ENCODE measurements at places on chromosomes 6 and 20.

DNA sequence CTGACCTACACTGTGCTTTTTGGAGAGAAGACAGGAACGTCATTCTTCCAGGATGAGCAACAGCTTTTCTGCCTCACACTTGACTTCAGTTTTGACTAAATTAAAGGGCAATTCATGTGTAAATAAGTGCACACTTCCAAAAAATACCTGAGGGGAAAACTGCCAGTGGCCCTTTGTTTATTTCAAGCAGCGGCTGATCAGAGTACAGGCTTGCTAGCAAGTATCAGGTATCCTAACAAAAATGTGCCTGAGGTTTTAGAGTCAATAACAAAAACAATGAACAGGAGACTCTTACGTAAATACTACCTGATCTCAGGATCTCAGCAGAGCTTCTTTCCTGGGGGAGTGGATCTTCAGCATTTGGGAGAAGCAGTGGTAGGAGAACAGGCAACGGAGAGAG, 12.4 kb downstream of the LY86 start:
- DNase-seq, result no peak

DNA sequence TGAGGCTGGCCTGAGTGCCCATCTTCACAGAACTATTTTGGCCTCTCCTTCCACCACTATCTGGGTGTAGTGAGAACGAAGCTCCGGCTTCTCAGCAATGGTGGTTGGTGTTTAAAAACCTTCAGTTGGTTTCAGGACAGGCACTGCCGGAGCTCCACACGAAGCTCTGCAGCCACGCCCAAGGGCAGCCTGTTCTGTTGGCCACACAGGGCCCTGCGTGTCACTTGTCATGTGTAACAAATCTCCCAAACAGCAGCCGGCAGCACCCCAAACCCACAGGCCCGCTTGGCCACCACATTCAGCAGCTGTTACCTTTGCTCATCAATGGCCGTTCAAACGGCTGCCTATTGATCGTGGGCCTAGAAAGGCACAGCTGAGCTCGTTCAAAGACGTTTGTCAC, 97.5 kb downstream of the ERMARD start:
- no peak for DNase-seq

- peak; percentile 60 for DNase-seq
Observed at GRCh38 chr20:48783533-48784272, 44.1 kb downstream of the PREX1 start.

DNA sequence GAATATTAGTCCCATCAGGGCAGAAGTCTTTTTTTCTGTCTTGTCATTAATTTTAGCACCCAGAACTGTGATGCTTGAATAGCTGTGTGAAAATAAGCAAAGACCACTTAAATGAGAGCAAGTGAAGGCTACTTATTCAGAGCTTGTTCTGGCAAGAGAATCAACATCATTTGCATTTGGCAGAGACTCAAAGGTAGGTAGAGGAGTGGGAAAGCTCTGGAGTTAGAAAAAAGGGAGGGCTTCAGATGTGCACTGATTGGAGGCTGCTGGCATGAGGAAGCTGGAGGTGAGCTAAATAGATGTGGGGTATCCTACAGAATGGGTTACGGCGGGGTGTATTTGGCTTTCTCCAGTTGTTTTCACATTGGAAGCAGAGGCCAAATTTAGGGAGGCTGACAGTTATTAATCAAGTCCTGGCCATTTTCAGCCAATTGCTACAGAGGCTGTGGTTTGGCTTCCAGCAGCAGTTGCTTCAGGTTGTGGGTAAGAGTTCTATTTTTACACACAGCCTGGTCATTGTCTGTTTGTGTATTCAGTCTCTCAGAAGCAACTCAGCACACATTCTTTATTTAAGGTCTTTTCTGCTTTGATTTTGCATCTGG, 254.3 kb downstream of the BTBD3 start:
- DNase-seq, result no peak

DNA sequence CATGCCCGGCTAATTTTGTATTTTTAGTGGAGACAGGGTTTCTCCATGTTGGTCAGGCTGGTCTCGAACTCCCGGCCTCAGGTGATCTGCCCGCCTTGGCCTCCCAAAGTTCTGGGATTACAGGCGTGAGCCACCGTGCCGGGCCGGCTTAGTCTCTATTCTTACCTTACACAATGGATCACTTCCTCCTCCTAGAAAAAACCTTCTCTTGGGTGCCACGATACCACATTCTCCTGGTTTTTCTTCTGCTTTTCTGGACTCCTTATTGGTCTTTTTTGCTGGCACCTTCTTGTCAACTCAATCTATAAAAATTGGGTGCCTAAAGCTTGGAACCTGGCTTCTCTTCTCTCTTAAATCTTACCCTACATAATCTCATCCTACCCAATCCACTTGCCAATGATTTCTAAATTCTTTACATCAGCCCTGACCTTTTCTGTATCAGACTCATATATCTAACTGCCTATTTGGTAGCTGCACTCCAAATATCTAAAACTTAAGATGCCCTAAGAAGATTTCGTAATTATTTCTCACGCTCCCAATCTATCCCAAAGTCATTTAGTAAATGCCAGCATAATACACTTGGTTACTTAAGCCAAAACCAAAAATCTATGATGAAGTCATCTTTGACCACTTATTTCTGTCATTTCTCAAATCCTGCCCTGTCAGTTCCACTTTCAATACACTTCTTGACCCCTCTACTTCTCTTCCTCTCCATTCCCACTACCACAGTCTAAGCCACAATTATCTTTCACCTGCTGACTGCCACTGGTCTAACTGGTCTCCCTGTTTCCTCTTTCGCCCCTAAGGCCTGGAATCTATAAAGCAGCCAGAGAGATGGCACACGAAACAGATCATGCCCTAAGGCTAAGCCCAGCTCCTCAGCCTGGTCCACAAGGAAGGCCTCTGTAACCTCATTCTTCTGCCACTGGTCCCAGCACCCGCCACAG, 43.2 kb downstream of the ELMO2 start:
- DNase-seq, result no peak

DNA sequence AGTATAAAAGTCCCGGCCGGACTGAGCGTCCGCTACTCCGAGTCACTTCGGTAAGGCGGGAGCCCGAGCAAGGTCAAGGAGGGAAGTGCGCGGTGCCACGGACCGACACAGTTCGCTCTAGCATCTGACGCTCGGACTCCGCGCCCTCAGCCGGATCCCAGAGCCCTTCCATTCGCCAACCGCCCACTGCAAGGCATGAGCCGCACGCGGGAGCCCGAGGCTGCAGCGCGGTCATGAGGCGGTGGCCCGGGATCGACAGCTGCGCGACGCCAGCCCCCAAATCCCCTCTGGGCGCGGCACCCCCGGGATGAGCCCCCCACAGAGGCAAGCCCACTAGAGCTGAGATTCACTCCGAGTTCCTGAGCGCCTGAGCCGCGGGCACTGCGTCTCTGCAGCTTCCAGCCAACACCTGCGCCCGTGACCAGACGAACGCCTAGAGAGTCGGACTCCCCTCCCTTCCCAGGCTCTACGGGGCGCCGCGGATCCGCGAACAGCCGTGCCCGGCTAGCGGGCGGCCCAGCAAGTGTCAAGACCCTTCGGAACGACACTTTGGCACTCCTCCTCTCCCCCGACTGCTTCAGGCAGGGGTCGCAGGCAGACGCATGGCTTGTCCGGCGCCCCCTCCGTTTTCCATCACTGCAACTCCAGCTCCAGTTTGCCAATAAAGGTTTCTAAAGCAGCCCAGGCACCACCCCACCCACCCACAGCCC, 725 bp upstream of the ISM1 start:
- DNase-seq, result peak; percentile 35

- DNase-seq, result no peak
Observed at GRCh38 chr6:57294862-57295445, 22.5 kb upstream of the PRIM2 start.

DNA sequence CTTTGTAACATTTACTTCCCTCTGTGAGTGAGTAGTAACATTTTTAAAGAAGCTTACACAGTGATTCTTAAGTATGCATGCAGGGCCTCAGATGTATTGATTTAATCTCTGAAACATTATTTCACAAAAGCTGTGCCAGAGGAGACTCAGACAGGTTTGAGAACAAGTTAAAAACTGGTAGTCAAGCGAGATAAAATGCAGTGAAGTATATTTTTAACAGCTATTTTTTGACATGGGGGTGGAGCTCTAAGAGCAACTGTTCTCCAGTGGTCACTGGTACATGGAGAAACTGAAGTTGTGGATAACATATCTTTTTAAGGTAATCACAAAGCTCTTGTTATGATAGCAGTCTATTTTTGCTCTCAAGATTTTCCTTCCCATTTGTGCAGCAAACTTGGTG, 20.4 kb downstream of the DSTN start:
- no peak for DNase-seq

GRCh38 chr6:9431945-9432344, 982.9 kb downstream of the TFAP2A start:
- DNase-seq, result no peak

GRCh38 chr20:23873370-23874015, 6.1 kb downstream of the CST5 start:
- no peak for DNase-seq

GRCh38 chr20:11140359-11140758, 466.6 kb upstream of the JAG1 start:
- no peak for DNase-seq

DNA sequence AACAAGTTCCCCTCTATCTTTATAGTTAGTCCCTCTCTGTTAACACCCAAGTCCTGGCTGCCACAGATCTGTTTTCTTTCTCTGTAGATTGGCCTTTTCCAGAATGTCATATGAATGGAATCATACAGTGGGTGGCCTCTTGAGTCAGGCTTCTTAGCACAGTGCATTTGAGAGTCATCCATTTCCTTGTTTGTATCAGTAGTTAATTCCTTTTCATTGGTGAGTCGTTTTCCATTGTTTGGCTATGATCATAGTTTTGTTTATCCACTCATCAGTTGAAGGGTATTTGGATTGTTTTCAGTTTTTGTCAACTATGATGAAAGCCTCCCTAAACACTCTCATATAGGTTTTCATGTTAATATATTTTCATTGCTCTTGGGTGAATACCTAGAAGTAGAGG, 248.3 kb downstream of the ARID1B start:
- DNase-seq, result no peak

- DNase-seq, result no peak
Observed at GRCh38 chr6:117555262-117555849, 47.0 kb downstream of the GOPC start.

GRCh38 chr6:5231289-5231688, 29.5 kb downstream of the LYRM4 start:
- no peak for DNase-seq

DNA sequence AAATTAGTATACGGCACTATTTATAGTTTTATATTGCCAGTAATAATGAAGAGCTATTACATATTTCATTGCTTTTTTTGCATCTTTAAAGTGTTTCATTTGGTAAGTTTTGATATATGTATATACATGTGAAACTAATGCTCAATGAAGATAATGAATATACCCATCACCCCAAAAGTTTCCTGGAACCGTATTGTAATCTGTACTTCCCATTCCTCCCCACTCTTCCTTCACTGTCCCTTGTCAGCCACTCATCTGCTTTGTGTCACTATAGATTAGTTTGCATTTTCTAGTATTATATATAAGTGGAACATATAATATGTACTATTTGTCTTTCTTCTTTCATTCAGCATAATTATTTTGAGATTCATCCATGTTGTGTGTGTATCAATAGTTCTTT, 10.3 kb upstream of the TBC1D32 start:
- no peak for DNase-seq

DNA sequence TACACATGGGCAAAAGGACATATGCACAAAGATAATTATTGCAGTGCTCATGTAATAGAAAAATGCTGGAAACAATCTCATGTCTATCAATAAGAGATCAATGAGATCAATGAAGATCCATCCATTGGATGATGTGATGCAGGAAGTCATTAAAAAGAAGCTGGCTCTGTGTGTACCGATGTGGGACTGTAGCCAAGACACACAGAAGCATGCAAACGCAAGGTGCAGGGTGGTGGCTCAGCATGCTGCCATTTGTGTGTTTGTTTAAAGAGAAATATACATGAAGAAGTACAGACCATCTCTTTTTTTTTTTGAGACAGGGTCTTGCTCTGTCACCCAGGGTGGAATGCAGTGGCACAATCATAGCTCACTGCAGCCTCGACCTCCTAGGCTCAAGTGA, 33.1 kb upstream of the KCNB1 start:
- no peak for DNase-seq

DNA sequence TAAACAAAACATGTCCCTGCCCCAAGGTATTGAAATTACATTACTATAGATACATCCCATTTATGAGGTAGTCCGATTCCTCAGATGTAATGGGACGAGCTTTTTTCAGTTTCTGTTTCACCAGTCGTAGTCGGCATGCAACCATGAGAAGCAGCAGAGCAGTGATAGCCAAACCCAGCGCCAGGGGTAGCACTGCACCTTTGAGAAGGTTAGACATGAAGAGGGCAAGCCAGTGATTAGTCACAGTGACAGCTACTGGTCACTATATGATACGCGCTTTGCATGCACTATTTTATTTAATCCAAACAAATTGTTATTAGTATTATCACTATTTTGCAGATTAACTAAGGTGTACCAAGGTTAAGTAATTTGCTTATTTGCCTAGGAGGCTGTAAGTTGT, 43.7 kb downstream of the LRP11 start:
- no peak for DNase-seq

DNA sequence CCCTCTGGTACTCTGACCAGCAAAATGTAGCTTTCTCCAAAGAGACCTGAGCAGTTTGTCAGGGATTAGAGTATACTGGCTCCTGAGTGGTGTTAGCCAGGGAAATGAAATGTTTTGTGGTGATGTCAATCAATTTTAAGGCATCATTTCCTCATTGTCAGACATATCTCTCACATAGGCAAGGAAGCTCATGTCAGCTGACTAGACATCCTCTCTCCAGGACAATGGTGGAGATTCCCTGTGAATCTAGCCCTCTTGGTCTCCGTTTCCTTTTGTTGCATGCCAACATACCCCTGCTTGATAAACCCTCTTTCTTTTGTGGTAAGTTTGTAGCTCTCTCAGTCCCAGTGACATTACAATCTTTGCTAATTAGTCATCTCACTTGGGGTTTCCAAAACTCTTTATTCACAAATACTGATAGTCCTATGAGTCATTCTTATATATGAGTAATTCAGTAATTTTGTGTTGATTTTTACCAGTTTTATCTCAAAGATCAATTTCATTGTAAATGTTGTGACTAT, 135.6 kb upstream of the PTPRK start:
- DNase-seq, result no peak

DNA sequence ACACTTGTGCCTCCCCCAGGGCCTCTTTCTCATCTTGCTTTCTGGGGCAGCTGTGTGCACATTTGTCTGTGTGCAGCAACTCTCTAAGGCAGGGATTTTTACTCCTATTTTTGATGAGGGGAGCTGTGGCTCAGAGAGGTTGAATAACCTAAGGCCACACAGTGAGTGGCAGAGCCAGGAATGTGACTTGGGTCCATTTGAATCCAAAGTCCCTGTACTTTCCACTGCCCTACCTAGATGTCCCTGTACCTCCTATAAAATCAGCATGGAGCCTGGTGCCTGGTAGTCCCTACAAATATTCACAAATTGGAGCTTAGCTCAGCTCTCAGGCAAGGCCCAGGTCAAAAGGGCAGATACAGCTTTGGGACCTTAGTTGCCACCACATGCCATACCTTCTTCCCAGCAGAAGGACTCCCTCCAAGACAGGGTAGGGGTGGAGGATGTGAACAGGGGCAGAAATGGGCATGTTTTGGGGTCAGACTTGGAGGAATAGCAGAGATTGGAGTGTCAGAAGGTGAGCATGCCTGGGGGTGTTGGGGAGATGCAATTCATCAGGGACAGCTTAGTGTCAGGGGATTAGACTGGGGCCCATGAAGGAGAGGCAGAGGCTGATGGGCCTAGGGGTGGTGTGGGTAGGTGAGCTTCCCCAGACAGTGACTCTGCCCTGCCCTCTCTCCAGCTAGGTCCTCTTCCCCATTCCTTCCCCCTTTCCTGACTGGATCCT, 4.1 kb upstream of the VEGFA start:
- no peak for DNase-seq
